CD4-positive, alpha-beta T cell treated with Interferon gamma for 1 hour (primary cell): ENCODE measurements at places on chromosomes 2 and 18.

DNA sequence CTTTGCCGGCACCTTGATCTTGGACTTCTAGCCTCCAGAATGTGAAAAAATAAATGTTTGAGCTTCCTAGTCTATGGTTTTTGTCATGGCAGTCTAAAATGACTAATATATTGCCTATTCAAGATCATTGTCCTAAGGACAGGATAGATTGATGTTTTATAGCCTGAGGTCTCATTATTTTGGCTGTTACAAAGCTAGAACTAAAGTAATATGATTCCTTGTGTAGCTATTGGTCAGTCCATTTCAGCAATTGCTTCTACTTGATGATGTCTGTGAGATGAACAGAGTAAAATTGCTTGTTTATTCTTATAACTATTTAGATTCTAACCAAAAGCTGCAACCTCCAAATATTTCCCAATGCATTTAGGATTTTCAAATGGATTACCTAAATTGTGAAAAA, 145.0 kb downstream of the HRH4 start:
- no peak for DNase-seq

DNA sequence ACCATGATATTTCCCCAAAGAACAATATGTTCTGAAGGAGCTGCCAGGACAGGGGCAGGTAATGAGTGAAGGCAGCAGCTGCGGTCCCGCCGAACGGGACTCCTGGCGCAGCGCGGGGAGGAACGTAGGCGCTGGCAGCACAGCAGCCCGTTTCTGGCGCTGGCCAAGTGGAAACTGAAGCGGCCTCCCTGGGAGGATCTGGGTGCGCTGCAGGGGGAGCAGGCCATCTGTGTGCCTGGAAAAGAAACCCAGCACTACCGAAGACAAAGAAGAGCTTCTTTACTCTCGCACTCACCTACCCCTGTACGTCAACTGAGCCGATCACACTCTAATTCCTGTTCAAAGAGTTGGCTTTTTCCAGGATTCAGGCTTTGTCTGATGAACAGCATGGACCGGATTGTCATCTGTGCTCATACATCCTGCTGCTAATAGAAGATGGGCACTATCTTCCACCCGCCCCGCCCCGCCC, 11.8 kb downstream of the G6PC2 start:
- no peak for DNase-seq

GRCh38 chr2:65144571-65144970, 14.7 kb upstream of the RAB1A start:
- no peak for DNase-seq

- no peak for DNase-seq
Observed at GRCh38 chr2:240000671-240001070, 24.5 kb downstream of the NDUFA10 start.

DNA sequence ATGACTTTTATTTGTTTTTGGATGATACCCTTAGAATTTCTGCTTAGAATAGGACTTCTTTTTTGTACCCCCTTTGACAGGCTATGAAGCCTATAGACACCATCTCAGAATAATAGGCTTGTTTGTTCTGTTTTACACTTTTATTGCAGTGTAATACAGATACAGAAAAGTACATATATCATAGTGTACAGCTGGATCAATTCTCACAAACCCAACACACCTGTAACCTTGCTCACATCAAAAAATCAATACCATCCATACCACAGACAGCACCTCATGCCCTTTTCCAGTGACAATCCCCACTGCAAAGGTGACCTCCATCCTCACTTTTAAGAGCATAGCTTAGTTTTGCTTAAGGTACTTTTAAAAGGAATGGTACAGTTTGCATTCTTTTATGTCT, 14.8 kb downstream of the EML6 start:
- DNase-seq = no peak

DNA sequence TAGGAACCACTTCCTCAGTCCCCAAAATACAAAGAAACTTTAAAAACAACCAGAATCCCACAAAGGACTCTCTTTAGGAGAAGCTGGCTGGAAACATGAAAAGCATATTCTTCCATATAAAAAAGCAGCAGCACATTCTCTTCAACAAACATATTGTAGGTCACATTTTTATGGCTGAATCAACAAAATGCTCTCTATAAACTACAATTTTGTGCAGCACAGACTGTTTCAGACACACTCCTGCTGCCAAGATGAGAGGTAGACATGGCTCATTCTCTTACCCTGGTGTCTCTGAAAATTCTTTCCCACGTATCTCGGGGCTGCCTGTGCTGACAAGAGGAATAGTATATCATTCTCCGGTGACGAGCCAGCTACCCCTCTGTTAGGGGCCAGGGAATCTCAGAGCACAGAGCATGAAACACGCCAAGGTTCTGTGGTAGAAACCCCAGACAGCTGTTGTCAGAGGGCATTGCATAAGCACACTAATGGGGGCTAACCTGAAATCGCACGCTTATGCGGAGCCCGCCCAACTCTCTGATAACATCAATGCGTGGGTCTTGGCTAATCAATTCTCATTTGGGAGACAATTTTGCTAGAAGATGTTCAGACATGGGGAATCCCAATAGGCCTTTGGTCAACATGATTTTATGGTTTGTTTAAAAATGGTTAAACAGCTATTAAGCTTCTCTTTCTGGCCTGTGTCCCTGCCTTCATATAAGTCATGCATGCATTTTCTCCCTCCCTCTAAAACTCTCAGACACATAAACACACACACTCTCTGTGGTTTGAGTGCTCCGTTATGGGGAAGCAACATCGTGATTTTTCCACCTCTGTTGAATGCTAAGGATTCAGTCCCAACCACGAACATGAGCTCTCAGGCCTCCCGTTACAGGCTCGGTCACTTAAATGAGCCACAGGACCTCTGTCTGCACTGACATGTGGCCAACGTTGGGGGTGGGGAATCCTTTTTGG, 177.5 kb downstream of the INO80D start:
- no peak for DNase-seq

GRCh38 chr2:66581339-66582103, 146.6 kb downstream of the MEIS1 start:
- no peak for DNase-seq

DNA sequence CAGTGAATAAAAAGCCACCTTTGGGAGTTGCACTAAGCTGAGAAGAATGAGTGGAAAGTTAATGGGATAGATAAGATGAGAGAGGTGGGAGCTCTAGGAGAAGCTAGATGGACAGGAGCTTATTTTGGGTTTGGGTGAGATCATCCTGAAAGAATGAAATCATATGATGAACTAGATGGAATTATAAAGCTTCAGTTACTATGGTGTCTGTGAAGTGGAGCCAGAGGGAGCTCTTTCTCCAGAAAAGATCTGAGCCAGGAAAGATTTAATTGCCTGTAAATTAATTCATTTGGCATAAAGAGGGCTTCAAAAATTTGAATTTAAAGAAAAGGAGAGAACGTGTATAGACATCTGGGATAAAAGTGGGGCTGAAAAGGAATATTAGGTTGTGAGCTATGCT, 10.3 kb downstream of the DNAH6 start:
- no peak for DNase-seq
